ENCODE measurements at places on chromosomes 11 and 22.

DNA sequence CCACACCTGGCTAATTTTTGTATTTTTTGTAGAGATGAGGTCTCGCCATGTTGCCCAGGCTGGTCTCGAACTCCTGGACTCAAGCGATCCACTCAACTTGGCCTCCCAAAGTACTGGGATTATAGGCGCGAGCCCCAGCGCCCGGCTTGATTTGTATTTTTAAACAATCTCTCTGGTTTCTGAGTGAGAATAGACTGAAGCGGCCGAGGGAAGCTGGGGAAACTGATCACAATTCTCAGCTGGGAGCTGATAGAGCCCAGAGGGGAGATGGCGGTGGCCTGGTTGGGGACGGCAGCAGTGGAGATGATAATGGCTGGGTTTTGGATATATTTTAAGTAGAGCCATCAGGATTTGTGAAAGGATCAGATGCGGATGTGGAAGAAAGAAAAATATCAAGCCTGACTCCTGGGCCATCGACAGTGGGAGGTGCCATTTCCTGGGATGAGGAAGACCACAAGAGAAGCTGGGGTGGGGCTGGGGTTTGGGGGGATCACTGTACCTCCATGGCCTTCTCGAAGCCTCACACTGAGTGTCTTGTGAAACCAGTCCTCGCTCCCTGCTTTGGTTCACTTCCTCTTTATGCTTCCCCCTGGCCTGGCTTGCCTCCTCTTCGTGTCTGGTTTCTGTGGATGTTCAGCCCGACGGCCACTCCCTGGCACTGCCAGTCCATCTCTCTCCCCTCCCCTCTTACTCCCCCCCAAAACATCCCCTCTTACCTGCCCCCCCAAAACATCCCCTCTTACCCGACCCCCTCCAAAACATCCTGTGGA is 51.9 kb downstream of the IGLL1 start:
- no peak for DNase-seq

- no peak for DNase-seq
These were observed 4.7 kb upstream of the ASCC2 start for GRCh38 chr22:29842740-29843139.

GRCh38 chr22:36358533-36359469 is 29.0 kb downstream of the MYH9 start:
- no peak for DNase-seq

- no peak for DNase-seq
These were observed 117.3 kb downstream of the CD44 start for GRCh38 chr11:35256296-35256695.

- DNase-seq: no peak
These were observed 29.9 kb downstream of the NADSYN1 start for GRCh38 chr11:71482746-71483364.
